ENCODE measurements at places on chromosomes 6 and 20. TPM values are rescaled to one million over a fixed set of nuclear protein-coding genes. Genes with fewer than 3 reads are reported as not detected.

GRCh38 chr20:19275038-19275629, 62.7 kb downstream of the SLC24A3 start:
- no peak for DNase-seq

- DNase-seq = no peak
Measured at GRCh38 chr6:89272596-89272995, 42.5 kb downstream of the GABRR2 start.

Gene F13A1
- total RNA-seq = not detected

DNA sequence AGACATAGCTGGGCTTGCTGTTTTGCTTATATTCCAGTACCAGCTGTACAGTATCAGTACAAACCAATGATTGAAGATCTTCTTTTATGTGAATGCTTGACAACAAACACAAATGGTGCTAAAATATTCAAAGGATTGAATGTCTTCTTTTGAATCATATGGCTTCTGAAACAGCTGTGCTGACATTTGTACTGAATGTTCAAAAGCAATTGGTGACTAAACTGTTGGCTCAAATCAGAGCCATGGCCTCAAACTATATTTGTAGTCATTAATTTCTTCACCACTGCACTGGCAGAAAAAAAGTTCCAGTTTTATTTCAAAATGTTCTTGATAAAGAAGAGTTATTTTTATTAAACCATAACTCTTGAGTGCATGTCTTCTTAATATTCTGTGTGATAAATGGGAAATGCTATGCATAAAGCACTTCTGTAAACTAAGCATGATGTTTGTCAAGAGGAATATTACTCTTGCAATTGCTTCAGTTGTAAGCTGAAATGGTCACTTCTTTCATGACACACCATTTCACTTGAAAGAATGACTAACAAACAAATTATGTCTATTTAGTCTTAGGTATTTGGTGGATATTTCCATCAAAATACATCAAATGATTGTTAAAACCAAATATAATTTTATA, 45.9 kb upstream of the CENPW start:
- DNase-seq = no peak

DNA sequence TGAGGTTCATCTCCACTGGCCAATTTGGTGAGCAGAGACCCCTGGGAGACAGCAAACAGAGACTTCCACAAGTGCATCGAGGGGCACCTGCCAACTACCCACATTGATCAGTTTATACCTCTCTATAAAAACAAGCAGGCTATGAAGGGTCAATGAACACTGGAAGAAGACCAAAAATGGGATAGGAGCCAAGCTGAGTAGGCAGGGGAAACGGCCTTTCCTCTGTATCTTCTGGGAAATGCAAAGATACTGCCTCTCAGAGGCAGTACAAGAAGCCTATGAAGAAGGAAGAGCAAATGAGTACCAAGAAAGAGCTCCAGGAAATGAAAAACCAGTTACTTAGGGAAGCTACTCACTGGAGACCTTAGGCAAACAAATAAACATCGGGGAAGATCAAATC, 247.7 kb downstream of the GMDS start:
- no peak for DNase-seq

Gene TRIM31
- total RNA-seq = not detected

GRCh38 chr20:47011984-47012383, 117.3 kb downstream of the EYA2 start:
- no peak for DNase-seq

- DNase-seq = no peak
Measured at GRCh38 chr6:147184379-147184778, 19.8 kb upstream of the STXBP5 start.

Gene REM1
- not detected for total RNA-seq
